ENCODE measurements at places on chromosomes 3 and 15. TPM values are rescaled to one million over a fixed set of nuclear protein-coding genes. Genes with fewer than 3 reads are reported as not detected.

DNA sequence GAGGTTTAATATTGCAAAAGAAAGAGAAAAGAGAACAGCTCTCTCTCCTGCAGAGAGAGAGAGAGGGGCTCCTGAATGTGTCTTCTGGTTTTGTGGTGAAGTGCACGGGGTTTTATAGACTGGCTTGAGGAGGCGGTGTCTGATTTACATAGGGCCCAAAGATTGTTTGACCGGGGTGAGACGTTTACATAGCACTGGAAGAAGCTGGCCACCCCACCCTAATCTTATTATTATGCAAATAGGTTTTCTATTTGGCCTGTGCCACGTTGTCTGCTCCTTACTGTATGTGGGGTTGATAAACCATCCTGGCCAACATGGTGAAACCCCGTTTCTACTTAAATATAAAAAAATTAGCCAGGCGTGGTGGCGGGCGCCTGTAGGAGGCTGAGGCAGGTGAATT, 268.6 kb downstream of the SV2B start:
- no peaks in the 10 kb centered on the region for H3K4me1 ChIP-seq
- no peaks in the 10 kb centered on the region for H3K27me3 ChIP-seq
- H3K27ac ChIP-seq, result no peak overlapping the region
- no peaks in the 10 kb centered on the region for H3K36me3 ChIP-seq

DNA sequence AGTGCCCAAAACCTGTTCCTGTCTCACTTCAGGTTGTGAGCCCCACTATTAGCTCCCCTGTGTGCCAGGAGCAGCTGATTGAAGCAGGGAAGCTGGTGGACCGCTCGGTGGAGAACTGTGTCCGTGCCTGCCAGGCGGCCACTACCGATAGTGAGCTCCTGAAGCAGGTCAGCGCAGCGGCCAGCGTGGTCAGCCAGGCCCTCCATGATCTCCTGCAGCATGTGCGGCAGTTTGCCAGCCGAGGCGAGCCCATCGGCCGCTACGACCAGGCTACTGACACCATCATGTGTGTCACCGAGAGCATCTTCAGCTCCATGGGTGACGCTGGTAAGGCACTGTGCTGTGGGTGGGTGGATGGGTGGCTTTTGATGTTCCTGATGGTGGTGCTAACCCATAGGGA, 334.1 kb upstream of the TPM1 start:
- DNase-seq, result no peak
- no peaks in the 10 kb centered on the region for H3K36me3 ChIP-seq
- no peaks in the 10 kb centered on the region for H3K4me1 ChIP-seq
- no peaks in the 10 kb centered on the region for H3K27me3 ChIP-seq
- H3K4me3 ChIP-seq, result no peak overlapping the region

GRCh38 chr3:195135917-195136316, 135.0 kb downstream of the XXYLT1 start:
- H3K27me3 ChIP-seq, result no peaks in the 10 kb centered on the region
- H3K27ac ChIP-seq, result no peak overlapping the region
- H3K4me1 ChIP-seq, result no peaks in the 10 kb centered on the region
- no peak overlapping the region for H3K4me3 ChIP-seq

- no peaks in the 10 kb centered on the region for H3K36me3 ChIP-seq
- no peak overlapping the region for H3K4me3 ChIP-seq
- no peaks in the 10 kb centered on the region for H3K27me3 ChIP-seq
- H3K4me1 ChIP-seq, result no peaks in the 10 kb centered on the region
Observed at GRCh38 chr3:127445581-127446343, 144.8 kb downstream of the TPRA1 start.

DNA sequence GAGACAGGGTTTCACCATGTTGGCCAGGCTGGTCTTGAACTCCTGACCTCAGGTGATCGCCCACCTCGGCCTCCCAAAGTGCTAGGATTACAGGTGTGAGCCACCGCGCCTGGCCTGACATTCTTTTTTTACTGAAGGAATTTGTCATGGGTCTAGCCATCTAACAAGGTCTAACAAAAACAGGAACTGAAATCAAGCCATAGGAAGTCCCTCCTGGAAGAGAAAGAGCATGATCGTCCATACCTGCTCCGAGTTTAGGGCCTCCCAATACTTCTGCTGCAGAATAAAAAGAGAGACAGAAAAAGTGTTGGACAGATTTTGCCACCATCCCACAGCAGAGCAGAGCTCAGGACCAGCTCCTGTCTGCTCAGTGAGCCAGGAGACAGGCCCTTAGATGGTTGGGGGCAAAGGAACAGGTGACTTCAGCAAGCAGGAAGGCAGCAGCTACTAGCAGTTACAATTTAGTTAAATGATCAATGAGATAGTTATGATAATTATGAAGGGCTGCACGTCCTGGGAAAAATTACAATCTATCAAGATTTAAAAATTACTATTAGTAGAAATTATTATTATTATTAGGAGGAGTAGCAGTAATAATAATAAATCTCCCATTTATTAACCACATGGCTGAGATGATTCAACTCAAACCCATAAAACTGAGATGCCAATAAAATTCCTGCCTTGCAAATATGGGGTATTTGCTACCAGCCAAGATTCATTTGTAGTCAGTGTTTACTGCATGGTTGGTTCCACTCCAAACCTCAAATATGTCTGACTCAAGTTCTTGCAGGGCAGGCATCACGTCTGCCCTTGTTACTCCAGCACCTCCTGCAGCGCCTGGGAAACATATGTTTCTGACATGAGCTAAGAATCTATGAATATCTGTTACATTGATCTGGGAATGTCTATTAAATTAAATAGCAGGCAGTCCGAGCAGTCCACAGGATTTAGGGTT, 40.1 kb downstream of the TMEM44 start:
- H3K36me3 ChIP-seq, result no peaks in the 10 kb centered on the region
- no peak overlapping the region for H3K27ac ChIP-seq
- DNase-seq, result peak; percentile 58

DNA sequence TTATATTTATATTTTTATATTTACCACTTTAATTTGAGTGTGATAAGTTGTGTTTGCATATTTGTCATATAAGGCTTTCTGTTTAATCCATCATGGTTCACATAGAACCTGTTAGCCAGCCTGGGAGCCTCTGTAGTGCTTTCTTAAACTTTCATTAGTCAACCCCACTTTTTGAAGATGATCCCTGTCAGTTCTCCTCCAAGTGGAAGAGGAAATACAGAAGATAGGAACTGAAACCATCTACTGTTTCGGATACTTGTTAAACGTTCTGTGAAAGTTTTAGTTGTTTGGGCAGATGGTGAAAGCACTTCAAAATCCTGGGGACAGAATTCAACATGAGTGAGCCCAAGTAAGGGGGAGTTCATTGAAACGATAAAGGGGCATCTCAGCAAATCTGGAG, 4.6 kb upstream of the SAMMSON start:
- H3K36me3 ChIP-seq, result no peaks in the 10 kb centered on the region
- no peak overlapping the region for H3K27ac ChIP-seq
- no peaks in the 10 kb centered on the region for H3K27me3 ChIP-seq

DNA sequence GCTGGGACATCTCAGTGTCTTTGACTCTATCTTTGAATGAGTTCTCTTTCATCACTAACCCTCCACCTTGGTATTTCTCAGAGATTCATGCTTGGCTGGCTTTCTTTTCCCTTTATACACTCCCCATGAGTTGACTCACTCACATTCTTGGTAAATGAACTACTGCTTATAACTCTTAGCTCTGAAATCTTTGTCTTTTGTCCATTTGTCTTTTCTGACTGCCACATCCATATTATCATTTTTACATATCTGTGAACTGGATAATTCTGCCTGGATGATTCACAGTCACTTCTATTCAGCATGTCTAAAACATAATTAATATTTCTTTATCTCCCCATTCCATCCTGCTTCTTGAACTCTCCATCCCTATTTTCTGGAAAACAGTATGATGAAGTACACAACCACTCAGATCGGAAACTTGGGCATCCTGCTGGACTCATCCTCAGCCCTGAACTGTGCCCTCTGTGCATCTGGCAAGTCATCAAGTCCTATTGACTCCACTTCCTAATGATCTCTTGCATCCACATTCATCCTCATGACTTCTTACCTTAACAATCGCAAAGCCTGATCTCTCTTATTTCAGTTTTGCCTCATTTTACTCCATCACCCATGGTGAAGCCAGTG, 66.9 kb downstream of the KCNAB1 start:
- no peaks in the 10 kb centered on the region for H3K27me3 ChIP-seq
- no peak overlapping the region for H3K4me3 ChIP-seq
- H3K27ac ChIP-seq, result no peak overlapping the region
- no peaks in the 10 kb centered on the region for H3K36me3 ChIP-seq
- H3K4me1 ChIP-seq, result no peaks in the 10 kb centered on the region

DNA sequence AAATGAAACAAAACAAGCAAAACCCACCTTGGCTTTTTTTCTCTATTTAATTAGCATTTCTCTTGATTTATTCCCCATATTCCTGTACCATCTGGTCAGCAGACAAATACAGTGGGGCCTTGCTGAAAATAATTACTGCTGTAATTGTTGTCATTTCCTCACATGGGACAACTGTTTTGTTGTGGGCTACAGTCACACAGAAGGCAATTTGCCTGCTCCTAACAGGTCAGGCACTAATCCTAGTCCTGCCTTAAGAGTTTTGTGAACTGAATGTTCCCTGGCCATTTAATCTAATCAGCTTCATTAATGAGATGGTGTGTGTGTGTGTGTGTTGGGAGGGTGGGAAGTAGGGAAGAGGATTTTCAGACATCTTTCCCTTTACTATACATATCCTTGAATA, 11.6 kb downstream of the TRPC1 start:
- no peak overlapping the region for H3K27ac ChIP-seq
- no peaks in the 10 kb centered on the region for H3K36me3 ChIP-seq
- no peaks in the 10 kb centered on the region for H3K4me1 ChIP-seq
- DNase-seq, result no peak
- H3K27me3 ChIP-seq, result no peaks in the 10 kb centered on the region

- no peak overlapping the region for H3K27ac ChIP-seq
- no peaks in the 10 kb centered on the region for H3K27me3 ChIP-seq
- H3K4me1 ChIP-seq, result no peaks in the 10 kb centered on the region
- no peak overlapping the region for H3K4me3 ChIP-seq
- H3K36me3 ChIP-seq, result no peaks in the 10 kb centered on the region
Observed at GRCh38 chr15:73414876-73415275, 28.1 kb upstream of the REC114 start.

DNA sequence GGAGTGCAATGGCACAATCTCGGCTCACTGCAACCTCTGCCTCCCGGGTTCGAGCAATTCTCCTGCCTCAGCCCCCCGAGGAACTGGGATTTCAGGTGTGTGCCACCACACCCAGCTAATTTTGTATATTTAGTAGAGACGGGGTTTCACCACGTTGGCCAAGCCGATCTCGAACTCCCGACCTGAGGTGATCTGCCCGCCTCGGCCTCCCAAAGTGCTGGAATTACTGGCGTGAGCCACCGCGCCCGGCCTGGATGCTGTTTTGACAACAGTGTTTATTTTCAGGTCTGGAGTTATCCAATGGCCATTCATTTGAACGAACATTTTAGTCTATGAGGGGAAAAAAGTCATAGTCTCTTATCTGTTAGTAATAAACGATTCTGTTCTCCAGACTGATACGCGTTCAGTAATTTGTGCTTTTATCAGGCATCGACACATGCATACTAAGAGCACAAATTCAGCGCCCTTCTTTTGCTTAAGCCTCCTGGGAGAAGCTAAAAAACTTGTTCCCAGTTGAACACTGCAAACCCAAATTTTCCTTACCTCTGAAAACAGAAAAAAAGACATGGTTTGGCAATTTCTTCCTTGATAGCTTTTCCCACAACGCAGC, 1.3 kb downstream of the B3GALNT1 start:
- H3K4me1 ChIP-seq, result peaks cover 6% of the 10 kb centered on the region
- peaks cover 6% of the 10 kb centered on the region for H3K27me3 ChIP-seq
- H3K27ac ChIP-seq, result no peak overlapping the region
- H3K36me3 ChIP-seq, result no peaks in the 10 kb centered on the region
- no peak overlapping the region for H3K4me3 ChIP-seq

- no peak within 1 kb of the TSS for H3K27ac ChIP-seq
- H3K36me3 ChIP-seq, result no peaks in the 10 kb centered on the region
- H3K4me1 ChIP-seq, result peaks cover 16% of the 10 kb centered on the region
- peaks cover 39% of the 10 kb centered on the region for H3K27me3 ChIP-seq
- H3K4me3 ChIP-seq, result peak within 1 kb of the TSS; percentile 55
Observed at GRCh38 chr3:185152410-185153170, at the start of gene C3orf70. TSS of gene C3orf70 (minus strand) at chr3:185153060. CDS start at chr3:185152823, 237 bp downstream.

- no peaks in the 10 kb centered on the region for H3K4me1 ChIP-seq
- H3K36me3 ChIP-seq, result no peaks in the 10 kb centered on the region
- DNase-seq, result no peak
- no peak overlapping the region for H3K27ac ChIP-seq
Observed at GRCh38 chr3:76097589-76097969, 312.2 kb upstream of the ZNF717 start.

DNA sequence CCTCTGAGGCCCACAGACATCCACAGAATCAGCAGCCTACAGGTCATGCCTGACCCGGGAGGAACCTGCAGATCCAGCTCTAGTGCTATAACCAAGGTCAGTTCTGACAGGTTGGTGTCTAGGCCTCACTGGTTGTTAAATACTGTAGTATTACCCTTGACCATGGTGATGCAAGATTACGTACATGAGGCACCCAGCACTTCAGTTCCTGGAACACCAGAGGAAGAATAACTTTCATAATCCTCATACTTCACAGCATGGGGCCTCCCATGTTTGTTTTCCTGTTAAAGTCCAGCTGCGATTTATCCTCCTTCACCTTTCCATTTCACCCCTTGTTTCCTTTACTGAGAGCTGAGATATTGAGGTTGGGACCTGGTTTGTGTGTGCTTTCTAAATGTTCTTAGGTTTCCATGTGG, 34.4 kb upstream of the GLCE start:
- no peak for DNase-seq
- H3K27me3 ChIP-seq, result no peaks in the 10 kb centered on the region
- H3K36me3 ChIP-seq, result no peaks in the 10 kb centered on the region
- H3K4me3 ChIP-seq, result no peak overlapping the region
- H3K27ac ChIP-seq, result no peak overlapping the region

- no peak overlapping the region for H3K27ac ChIP-seq
- no peaks in the 10 kb centered on the region for H3K27me3 ChIP-seq
- H3K36me3 ChIP-seq, result no peaks in the 10 kb centered on the region
- peaks cover 10% of the 10 kb centered on the region for H3K4me1 ChIP-seq
Observed at GRCh38 chr3:112744825-112745566, 101.7 kb downstream of the CD200R1L start.

The IL16 gene
- total RNA-seq, result 284 TPM

The ISL2 gene
- total RNA-seq, result 0.22 TPM

The SH2D7 gene
- not detected for total RNA-seq

The CLSTN2 gene
- total RNA-seq, result not detected

The GOLGA8T gene
- total RNA-seq, result not detected

The TAGLN3 gene
- total RNA-seq, result not detected
